Left ventricle myocardium inferior (tissue), 1 donor: ENCODE measurements at places on chromosomes 4 and X. TPM values are rescaled to one million over a fixed set of nuclear protein-coding genes. Genes with fewer than 3 reads are reported as not detected.

The KDR gene
- 23.4 TPM for total RNA-seq

The ADAMTS3 gene
- total RNA-seq = 0.60 TPM

The CYBB gene
- 18.7 TPM for total RNA-seq

The SPANXD gene
- total RNA-seq = not detected

DNA sequence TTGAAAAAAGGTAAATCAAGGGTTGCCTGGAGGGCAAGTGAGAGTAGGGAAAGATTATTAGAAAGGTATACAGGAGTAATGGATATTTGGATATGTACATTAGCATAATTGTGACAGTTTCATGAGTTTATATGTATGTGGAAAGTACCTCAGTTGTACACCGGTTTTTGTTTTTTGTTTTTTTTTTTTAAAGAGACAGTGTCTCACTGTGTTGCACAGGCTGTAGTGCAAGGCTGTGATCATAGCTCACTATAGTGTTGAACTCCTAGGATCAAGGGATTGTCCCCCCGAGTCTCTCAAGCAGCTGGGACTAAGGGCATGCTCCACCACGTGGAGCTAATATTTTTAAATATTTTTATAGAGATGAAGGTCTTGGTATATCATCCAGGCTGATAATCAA, 15.3 kb upstream of the HPGD start:
- no peak for DNase-seq

DNA sequence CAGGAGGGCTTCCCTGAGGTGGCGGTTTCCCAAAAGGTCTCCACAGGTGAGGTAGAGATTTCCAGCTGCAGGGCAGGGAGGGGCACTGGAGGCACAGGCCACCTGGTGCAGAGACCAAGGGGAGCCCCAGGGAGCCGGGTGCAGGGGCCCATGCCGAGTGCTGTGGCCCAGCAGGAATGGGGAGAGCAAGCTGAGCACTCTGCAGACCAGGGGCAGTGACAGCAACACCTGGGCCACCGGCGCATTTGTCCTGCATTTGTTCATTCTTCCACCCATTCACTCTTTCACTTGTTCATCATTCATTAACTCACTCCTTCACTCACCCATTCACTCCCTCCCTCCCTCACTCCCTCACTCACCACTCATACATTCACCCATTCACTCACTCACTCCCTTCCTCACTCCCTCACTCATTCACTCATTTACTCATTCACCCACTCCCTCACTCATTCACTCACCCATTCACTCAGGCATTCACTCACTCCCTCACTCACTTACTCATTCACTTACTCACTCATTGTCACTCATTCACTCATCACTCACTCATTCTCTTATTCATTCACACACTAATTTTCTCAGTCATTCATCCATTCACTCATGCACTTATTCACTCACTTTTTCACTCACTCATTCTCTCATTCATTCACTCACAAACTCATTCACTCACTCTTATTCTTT, 16.3 kb downstream of the CPZ start:
- no peak for DNase-seq

- no peak for DNase-seq
Observed at GRCh38 chrX:2931612-2932011, 2.5 kb upstream of the ARSD start.

DNA sequence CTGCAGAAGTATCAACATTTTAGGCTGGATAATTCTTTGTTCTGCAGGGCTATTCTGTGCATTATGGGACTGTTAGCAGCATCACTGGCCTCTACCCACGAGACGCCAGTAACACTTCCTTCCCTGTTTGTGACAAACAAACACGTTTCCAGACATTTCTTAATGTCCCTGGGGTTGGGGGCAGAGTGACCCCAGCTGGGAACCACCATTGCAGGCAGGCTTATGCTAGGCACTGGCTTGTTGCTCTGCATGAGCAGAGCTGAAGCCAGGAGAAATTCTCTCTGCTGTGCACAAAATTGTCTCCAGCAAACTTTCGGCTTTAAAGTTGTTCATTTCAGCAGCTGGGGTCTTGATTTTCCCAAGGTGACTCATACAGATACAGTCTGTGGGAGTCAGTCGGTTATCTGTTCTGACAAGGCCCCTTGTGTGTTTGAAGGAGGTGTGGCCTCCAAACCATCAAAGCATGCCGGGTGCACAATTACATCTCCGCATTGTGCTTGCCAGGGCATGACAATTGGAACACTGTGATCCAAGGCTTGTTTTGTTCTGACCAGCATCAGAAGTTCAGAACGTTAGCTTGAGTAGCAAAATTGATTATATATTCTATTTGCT, 156.4 kb upstream of the BOD1L1 start:
- DNase-seq = no peak

DNA sequence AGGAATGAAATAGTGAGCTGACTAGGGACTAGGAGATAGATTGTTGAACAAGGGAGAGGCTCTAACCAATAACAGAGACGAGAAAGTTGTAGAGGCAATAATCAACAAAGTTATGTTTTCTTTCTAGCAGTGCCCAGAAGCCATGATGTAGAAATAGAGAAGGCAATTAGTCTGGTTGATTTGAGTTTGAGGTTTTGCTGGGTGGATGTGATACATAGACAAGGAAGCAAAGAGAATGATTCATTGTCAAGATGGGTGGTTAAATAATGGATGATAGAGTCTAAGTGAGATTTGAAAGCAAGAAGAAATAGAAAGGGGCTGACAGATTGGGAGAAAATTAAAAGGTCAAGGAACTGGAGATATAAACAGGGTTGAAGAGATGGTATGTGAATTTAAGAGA, 11.2 kb downstream of the RBM41 start:
- no peak for DNase-seq

DNA sequence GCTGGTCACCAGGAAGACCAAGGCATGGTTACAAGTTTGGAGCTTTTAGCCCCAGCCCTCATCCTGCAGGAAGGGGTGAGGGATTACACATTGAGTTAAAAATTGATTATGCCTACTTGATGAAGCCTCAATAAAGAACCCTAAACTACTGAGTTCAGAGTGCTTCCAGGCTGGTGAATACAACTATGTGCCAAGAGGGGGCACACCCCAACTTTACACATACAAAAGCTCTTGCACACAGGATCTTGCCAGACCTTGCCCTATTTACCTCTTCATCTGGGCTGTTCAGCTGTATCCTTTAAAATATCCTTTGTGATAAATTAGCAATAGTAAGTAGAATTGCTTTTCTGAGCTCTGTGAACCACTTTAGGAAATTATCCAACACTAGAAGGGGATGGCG, 489.3 kb downstream of the INPP4B start:
- no peak for DNase-seq

DNA sequence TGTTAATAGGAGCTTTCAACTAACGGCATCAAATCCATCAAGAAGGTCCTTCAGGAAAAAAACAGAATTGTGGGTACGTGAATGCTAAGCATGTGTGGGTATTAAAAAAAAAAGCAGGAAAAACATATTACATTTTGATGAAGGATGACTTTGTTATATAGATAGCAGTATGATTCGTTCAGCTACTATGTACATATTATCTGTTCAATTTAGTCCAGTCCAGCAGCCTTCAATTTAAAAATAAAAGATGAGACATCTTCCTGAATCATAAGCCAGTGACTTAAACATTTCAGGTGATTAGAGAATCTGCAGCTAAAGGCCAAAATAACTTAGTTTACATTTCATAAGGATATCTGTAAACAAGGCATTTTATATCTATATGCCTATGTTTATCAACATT, 63.4 kb downstream of the LCORL start:
- DNase-seq = no peak

- no peak for DNase-seq
Observed at GRCh38 chr4:87975466-87975865, at the start of gene SPP1. Gene SPP1 (plus strand): TSS chr4:87975714. CDS start chr4:87976896, 1,182 bp downstream.
